ENCODE measurements at places on chromosomes 4 and X. TPM values are rescaled to one million over a fixed set of nuclear protein-coding genes. Genes with fewer than 3 reads are reported as not detected.

- no peak for DNase-seq
Observed at GRCh38 chr4:7348946-7349900, 85.5 kb downstream of the PSAPL1 start.

GRCh38 chrX:84362184-84362838 is 139.9 kb downstream of the HDX start:
- DNase-seq = no peak

DNA sequence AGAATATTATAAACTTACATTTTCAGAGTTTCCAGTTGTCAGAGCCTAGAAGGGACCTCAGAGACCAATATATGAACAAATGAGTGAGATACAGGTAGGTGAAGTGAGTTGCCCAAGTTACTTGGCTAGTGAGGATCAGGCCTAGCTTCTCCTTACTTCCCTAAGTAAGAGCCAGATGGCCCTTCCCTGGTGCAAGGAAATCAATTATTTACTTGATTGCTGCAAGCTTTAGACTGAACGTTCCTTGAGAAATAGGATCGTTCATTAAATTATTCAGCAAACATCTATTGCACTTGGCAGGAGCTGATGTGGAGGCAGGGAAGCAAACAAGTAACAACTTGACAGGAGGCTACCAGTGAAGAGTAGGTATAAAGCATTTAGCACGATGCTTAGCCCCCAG is 117.8 kb downstream of the EFHC2 start:
- no peak for DNase-seq

- DNase-seq = no peak
Observed at GRCh38 chr4:90476019-90476418, 348.8 kb downstream of the CCSER1 start.

GRCh38 chr4:93749292-93749761 is 79.2 kb upstream of the ATOH1 start:
- DNase-seq = no peak

FUNDC2 gene
- 42.3 TPM for total RNA-seq

KDM6A gene
- 57.3 TPM for total RNA-seq
